Activated CD8-positive, alpha-beta memory T cell treated with anti-CD3 and anti-CD28 coated beads for 1 hour (primary cell): ENCODE measurements at places on chromosomes 7 and 10.

GRCh38 chr7:134034652-134035051, 92.5 kb upstream of the LRGUK start:
- no peak for DNase-seq

- DNase-seq = no peak
Measured at GRCh38 chr10:11720260-11720741, 21.9 kb upstream of the ECHDC3 start.

- no peak for DNase-seq
Measured at GRCh38 chr7:109868215-109868860, 1222.6 kb upstream of the LRRN3 start.

DNA sequence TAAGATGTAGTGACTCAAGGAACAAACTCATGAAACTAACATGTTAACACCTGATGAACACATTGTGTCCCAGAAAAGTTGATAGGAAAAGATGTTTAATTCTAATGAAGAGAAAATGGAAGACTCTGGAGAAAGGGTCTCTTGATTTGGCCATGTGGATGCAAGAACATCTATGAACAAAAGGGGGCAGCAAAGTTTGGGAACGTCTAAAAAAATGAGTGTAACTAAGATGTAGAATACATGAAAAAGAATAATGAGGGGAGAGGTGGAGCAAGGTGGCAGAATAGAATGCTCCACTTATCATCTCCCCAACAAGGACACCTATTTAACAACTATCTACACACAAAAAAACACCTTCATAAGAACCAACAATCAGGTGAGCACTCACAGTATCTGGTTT, 805.1 kb downstream of the TNS3 start:
- DNase-seq = no peak

- DNase-seq = no peak
Measured at GRCh38 chr7:1672851-1673486, 2.9 kb downstream of the ELFN1 start.

DNA sequence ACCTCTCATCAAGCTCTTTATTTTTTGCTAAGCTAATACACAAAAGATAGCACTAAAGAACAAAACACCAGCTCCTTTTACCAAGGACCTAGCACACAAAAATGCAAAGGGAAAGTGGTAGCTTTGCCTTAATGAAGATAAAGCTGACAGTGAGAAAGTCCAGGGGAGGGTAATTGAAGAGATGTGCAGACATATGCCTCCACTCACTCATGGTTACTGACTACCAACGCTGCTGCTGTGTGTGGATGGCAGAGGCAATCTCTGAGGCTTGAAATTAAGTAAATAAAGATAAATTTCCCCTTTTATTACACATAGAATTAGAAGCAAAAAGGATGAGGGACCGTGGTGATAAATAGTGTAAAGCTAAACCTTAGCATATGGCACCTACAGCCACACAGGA, 87.0 kb downstream of the HGF start:
- no peak for DNase-seq

DNA sequence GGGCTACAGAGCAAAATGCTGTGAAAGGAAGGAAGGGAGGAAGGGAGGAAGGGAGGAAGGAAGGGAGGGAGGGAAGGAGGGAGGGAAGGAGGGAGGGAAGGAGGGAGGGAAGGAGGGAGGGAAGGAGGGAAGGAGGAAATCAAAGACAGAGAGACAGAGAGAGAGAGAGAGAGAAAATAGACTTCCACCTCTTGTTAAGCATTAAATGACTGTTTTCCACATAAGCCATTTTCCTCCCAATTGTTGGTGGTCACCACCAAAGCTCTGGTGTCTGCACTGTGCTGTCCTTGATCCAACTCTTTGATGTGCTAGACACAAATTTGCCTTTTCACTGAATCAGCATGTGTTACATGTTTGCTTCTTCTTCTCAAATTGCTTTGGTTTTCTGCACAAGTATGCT, 90.7 kb upstream of the INHBA start:
- no peak for DNase-seq

DNA sequence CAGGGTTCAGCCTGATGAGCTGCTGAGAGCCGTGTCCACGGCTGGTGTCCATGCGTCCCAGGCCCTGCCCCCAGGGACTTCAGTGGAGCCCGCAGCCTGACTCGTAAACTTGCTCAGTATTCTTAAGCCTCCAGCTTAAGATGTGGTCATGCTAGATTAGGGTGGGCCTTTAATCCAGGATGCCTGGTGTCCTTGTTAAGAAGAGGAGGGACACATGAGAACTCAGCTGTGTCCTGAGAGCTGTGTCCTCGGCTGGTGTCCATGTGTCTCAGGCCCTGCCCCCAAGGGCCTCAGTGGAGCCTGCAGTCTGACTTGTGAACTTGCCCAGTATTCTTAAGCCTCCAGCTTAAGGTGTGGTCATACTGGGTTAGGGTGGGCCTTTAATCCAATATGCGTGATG, 23.0 kb downstream of the DOCK1 start:
- no peak for DNase-seq

DNA sequence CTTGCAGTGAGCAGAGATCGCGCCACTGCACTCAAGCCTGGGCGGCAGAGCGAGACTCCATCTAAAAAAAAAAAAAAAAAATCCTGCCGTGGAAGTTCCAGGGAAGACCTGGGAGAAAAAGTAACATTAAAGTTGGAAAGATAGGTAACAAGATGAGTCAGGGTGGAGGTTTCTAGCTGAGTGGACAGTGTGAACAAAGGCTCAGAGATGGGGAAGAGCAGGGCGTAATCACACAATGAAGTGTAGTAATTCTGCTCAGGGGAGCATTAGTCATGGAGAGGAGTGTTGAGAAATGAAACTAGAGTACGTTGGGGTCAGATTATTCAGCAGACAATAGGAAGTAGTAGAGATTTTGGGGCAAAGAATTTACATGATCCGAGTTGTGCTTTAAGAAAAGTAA, 21.6 kb upstream of the WASL start:
- no peak for DNase-seq

GRCh38 chr10:50641626-50642025, 17.9 kb upstream of the SGMS1 start:
- DNase-seq = no peak

DNA sequence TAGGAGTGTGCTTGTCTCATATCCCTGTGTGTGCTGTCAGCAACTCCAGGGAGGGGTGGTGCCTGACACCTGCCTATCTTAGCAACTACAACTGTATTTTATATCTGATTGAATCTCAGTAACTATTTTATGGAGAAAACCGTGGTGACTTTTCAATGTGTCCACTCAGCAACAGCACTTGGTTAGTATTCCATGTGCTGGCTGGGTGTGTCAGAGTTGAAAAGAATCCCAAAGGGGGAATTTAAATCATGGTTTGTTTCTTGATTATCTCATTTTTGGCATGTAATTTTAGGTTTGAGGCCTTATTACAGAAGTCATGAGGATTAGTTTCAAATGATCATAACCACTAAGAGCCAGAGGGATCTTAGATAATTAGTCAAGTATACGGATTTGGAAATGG, 425.7 kb upstream of the FZD8 start:
- no peak for DNase-seq

- no peak for DNase-seq
Measured at GRCh38 chr10:118742782-118743181, 12.0 kb downstream of the CACUL1 start.

DNA sequence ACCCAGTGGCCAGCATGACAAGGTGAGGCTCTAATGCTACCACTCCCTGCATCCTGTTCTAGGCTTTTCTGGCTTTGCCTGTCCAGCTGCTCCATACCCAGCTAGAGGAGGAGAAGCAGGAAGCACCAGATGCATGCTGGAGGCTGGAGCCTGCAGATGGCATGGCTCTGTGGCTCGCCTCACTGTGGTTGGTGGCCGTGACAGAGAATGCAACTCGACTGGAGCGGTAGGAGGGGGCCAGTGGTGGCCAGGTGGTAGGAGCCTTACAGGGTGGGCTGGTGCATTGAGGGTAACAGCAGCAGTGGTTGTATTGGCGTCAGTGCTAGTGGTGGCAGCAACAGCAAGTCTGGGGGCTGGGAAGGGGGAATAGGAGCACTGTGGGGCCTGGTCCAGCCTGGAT, 128.6 kb downstream of the ZNF248 start:
- DNase-seq = no peak

GRCh38 chr10:86872757-86873156, 84.7 kb downstream of the MMRN2 start:
- no peak for DNase-seq

- no peak for DNase-seq
Measured at GRCh38 chr10:48899781-48900180, 39.9 kb downstream of the LRRC18 start.

GRCh38 chr10:14532473-14533251, 201.9 kb upstream of the FRMD4A start:
- no peak for DNase-seq

GRCh38 chr10:108169846-108170245, 1005.3 kb upstream of the SORCS1 start:
- no peak for DNase-seq

DNA sequence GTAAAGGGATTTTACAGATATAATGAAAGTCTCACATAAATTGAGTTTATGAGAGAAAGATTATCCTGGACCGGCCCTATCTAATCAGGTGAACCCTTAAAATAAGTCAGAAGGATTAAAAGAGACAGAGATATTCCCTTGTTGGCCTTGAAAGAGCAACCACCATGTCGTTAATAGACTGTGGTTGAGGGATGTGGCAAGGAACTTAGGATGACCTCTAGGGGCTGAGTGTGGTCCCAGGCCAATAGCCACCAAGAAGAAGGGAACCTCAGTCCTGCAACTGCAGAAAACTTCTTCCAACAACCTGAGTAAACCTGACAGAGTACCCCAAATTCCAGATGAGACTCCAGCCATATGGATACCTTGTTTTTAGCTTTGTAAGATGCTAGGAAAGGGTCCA, 121.5 kb downstream of the POLR1F start:
- no peak for DNase-seq

- DNase-seq = no peak
Measured at GRCh38 chr10:22984066-22984465, 56.2 kb downstream of the ARMC3 start.

GRCh38 chr10:17431871-17432311, 22.5 kb downstream of the ST8SIA6 start:
- no peak for DNase-seq

DNA sequence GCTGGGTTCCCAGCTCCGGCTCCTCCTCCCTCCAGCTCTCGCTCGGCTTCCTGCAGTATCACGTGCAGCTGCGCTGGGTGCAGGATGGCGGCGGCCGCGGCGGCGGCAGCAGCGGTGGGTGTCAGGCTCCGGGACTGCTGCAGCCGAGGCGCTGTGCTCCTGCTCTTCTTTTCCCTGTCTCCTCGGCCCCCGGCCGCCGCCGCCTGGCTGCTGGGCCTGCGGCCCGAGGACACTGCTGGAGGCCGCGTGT, at the start of gene CNNM1:
CNNM1 (plus strand) TSS at position 53 of the 250 bp plus-strand sequence; CDS start at position 85, 32 bp downstream.
- no peak for DNase-seq

DNA sequence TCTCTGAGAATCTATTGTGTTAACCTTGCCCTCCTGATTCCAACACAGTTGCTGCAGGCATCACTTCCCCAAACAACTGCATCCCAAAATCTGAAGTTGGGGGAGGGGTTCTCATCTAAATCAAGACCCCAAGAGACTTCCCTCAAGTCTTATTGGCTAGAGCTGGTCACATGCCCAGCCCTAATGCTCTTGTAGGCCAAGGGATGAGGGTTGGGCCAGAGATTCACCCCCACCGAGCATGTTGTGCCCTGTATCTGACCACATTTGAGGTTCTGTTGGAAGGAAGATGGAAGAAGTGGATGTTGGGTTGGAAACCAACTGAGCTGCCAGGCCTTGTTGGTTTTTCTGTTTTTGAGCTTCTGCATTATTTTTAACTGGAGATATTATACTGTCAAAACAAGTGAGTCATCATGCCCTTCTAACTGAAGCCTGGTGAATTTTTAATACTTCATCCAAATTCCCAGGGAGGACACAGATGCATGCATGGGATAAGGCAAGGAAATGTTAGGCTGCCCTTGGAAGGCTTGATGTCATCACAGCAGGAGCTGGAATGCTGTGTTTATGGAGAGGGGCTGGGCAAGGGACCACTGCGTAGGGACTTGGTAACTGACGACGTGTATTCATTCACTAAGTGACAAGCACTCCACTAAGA, 68.6 kb upstream of the CACUL1 start:
- DNase-seq = no peak

GRCh38 chr7:131603932-131604331, 47.5 kb upstream of the PODXL start:
- DNase-seq = no peak

DNA sequence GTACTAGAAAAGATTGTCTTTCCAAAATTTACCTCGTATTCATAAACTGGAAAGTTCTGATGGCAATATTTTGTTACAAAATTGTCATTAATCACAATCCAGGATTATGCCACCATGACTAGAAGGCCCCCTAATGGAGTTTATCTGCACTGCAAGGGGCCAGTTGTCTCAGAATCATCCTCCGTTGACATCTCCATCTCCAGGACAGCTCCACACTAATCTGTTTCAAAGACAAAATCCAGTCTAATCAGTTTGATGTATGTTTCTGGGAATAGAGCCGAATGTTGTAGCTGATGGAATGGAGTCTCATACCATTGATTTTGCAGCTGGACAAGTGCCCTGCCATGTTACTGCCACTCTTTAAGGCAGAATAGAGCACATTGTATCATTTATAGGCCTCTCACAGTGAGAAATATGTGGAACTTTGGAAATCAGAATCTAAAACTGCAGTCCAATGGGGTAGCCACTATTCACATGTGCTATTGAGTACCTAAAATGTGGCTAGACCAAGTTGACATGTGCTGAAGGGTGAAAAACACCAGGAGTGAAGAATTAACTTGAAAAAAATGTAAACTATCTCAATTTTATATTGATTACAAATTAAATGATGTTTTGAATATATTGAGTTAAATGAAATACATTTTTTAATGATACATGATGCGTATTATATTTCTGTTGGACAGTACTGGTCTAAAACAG, 38.3 kb upstream of the TOMM7 start:
- DNase-seq = no peak

DNA sequence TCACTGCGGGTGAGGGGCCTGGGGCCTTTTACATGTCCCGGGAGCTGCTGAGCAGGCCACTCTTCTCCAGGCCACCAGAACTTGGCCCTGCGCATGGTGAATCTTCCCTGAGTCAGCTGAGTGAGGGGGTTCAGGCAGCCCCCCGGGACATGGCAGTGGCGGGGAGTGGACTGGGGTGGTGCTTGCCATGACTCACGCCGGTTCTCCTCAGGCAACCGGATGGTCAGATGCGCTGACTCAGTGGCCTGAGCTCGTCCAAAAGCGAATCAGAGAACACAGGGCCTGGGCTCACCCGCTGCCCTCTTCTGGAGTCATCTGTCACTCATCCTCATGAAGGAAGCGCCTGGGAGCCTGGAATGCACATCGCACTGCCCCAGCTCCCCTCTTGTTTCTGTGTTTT, 33.5 kb downstream of the HTRA1 start:
- DNase-seq = no peak
